ENCODE measurements at places on chromosomes 6 and 20. TPM values are rescaled to one million over a fixed set of nuclear protein-coding genes. Genes with fewer than 3 reads are reported as not detected.

Gene PCMT1
- 136 TPM for total RNA-seq

Gene BMP7
- total RNA-seq, result not detected

Gene PLAGL1
- total RNA-seq, result 8.9 TPM

Gene DEFB132
- not detected for total RNA-seq

Gene MEI4
- not detected for total RNA-seq

Gene IL20RA
- total RNA-seq, result 0.45 TPM

Gene SIRPB1
- 0.67 TPM for total RNA-seq

Gene HECA
- 7.7 TPM for total RNA-seq

Gene RSPH4A
- not detected for total RNA-seq

Gene C4B
- 1.5 TPM for total RNA-seq

Gene TGM3
- total RNA-seq, result not detected

Gene SAPCD1
- 5.8 TPM for total RNA-seq

Gene OLIG3
- not detected for total RNA-seq

Gene GCLC
- total RNA-seq, result 7.0 TPM

Gene PSORS1C1
- total RNA-seq, result 0.15 TPM

Gene LPA
- not detected for total RNA-seq

Gene RGS17
- 8.2 TPM for total RNA-seq

Gene ADGRB3
- 0.17 TPM for total RNA-seq

Gene MOXD1
- 13.8 TPM for total RNA-seq

Gene COX4I2
- total RNA-seq, result not detected

Gene HCK
- total RNA-seq, result not detected

Gene OR2J3
- not detected for total RNA-seq

Gene SLC22A3
- total RNA-seq, result not detected

Gene SLC12A5
- total RNA-seq, result not detected

Gene TSPO2
- not detected for total RNA-seq

Gene OGFRL1
- total RNA-seq, result 7.2 TPM

Gene HLA-C
- 42.2 TPM for total RNA-seq

Gene RIPOR3
- 0.30 TPM for total RNA-seq

Gene UBE2C
- 225 TPM for total RNA-seq

Gene LY6G6C
- total RNA-seq, result not detected

Gene BMP5
- 2.0 TPM for total RNA-seq

Gene GPR6
- not detected for total RNA-seq

Gene CRISP3
- not detected for total RNA-seq

Gene DLK2
- 1.0 TPM for total RNA-seq

Gene CUL9
- total RNA-seq, result 22.9 TPM

Gene ALDH8A1
- 0.15 TPM for total RNA-seq

Gene IL17F
- total RNA-seq, result not detected

Gene COL11A2
- 1.2 TPM for total RNA-seq

Gene FKBP1C
- under 0.01 TPM for total RNA-seq

Gene BAK1
- total RNA-seq, result 8.3 TPM

Gene FAM210B
- 25.6 TPM for total RNA-seq

Gene GGTLC1
- total RNA-seq, result not detected
